ENCODE measurements at places on chromosomes 6 and 20. TPM values are rescaled to one million over a fixed set of nuclear protein-coding genes. Genes with fewer than 3 reads are reported as not detected.

Gene ANKEF1
- polyA plus RNA-seq: 2.9 TPM

Gene PPDPF
- 71.4 TPM for polyA plus RNA-seq

Gene CYP21A2
- 0.03 TPM for polyA plus RNA-seq

Gene IMPG1
- not detected for polyA plus RNA-seq

Gene FAM110A
- 3.8 TPM for polyA plus RNA-seq

Gene CCDC170
- not detected for polyA plus RNA-seq

Gene CCN6
- polyA plus RNA-seq: not detected

Gene WASF1
- polyA plus RNA-seq: 35.9 TPM

Gene RCAN2
- polyA plus RNA-seq: not detected

Gene RFX6
- polyA plus RNA-seq: not detected

Gene HLA-DQB2
- polyA plus RNA-seq: not detected

Gene FAM217A
- not detected for polyA plus RNA-seq

Gene CDSN
- polyA plus RNA-seq: not detected

Gene TDRD6
- not detected for polyA plus RNA-seq

Gene RBM39
- polyA plus RNA-seq: 98.4 TPM

Gene GABRR1
- polyA plus RNA-seq: not detected

Gene BACH2
- 0.46 TPM for polyA plus RNA-seq

Gene SLC22A3
- polyA plus RNA-seq: not detected

Gene SLC22A2
- not detected for polyA plus RNA-seq

Gene HCRTR2
- not detected for polyA plus RNA-seq
